ENCODE measurements at places on chromosomes 4 and X. TPM values are rescaled to one million over a fixed set of nuclear protein-coding genes. Genes with fewer than 3 reads are reported as not detected.

DNA sequence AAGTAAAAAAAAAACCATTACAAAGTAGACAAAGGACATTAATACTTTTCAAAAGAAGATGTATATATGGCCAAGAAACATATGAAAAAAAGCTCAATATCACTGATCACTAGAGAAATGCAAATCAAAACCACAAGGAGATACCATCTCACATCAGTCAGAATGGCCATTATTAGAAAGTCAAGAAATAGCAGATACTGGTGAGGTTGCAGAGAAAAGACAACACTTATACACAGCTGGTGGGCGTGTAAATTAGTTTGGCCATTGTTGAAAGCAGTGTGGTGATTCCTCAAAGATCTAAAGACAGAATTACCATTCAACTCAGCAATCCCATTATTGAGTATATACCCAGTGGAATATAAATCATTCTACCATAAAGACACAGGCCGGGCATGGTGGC lies 39.3 kb downstream of the TASL start:
- no peaks in the 10 kb centered on the region for H3K36me3 ChIP-seq
- no peak overlapping the region for H3K4me3 ChIP-seq
- DNase-seq = no peak
- no peaks in the 10 kb centered on the region for H3K4me1 ChIP-seq

- no peak overlapping the region for H3K4me3 ChIP-seq
- no peak for DNase-seq
- no peaks in the 10 kb centered on the region for H3K36me3 ChIP-seq
- no peak overlapping the region for H3K27ac ChIP-seq
- no peaks in the 10 kb centered on the region for H3K4me1 ChIP-seq
- H3K27me3 ChIP-seq = no peaks in the 10 kb centered on the region
These were observed 9.6 kb downstream of the DRP2 start for GRCh38 chrX:101229170-101229569.

DNA sequence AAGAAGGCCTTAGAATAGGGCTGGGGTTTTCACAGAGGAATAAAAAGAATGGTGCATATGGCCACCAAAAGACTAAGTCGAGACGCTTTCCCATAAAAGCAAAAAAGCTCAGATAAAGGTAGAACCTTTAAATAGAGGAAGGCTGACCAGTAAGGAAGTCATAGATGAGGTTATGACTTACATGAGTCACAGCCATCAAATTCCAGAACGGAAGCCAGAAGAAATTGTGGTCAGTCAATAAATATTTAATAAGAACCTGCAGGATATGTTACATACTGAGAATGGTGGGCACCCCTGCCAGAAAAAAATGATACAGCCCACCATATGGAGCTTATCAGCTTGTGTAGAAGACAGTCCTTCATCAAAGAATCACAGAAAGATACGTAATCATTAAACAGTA lies 120.1 kb downstream of the MANBA start:
- no peak for DNase-seq
- no peaks in the 10 kb centered on the region for H3K27me3 ChIP-seq
- no peak overlapping the region for H3K27ac ChIP-seq
- peaks cover 14% of the 10 kb centered on the region for H3K4me1 ChIP-seq
- no peak overlapping the region for H3K4me3 ChIP-seq

GRCh38 chrX:134688031-134688823 lies 30.0 kb upstream of the PLAC1 start:
- peaks cover 5% of the 10 kb centered on the region for H3K27me3 ChIP-seq
- no peak overlapping the region for H3K4me3 ChIP-seq
- DNase-seq = no peak

DNA sequence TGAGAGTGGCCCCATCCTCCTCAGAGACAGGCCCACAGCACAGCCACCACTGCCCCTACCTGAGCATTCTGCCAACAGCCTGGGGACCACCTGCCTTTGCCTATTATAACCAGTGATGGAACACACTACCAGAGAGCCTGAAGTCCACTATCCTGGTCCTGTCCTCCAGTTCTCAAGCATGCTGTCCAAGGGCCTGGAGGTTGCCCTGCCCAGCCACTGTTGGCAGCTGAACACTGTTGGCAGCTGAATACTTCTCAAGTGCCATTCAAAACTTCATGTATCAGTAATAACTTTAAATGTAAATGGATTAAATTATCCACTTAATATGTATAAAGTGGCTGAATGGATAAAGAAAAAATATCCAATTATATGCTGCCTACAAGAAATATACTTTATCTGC lies 194.3 kb upstream of the JADE1 start:
- H3K27me3 ChIP-seq = peaks cover 6% of the 10 kb centered on the region
- H3K4me3 ChIP-seq = no peak overlapping the region
- H3K27ac ChIP-seq = no peak overlapping the region
- no peaks in the 10 kb centered on the region for H3K4me1 ChIP-seq
- H3K36me3 ChIP-seq = peaks cover 3% of the 10 kb centered on the region
- DNase-seq = no peak

GRCh38 chr4:6224735-6225134 lies 24.4 kb upstream of the JAKMIP1 start:
- peaks cover 13% of the 10 kb centered on the region for H3K36me3 ChIP-seq
- no peaks in the 10 kb centered on the region for H3K4me1 ChIP-seq
- H3K27ac ChIP-seq = peak overlapping the region; percentile 1
- peaks cover 35% of the 10 kb centered on the region for H3K27me3 ChIP-seq
- DNase-seq = no peak

RIBC1 gene
- 1.9 TPM for total RNA-seq

C1QTNF7 gene
- total RNA-seq = not detected

MGAT4D gene
- not detected for total RNA-seq

All from naive thymus-derived CD8-positive, alpha-beta T cell (primary cell).